ENCODE measurements at places on chromosomes 1 and 21.

DNA sequence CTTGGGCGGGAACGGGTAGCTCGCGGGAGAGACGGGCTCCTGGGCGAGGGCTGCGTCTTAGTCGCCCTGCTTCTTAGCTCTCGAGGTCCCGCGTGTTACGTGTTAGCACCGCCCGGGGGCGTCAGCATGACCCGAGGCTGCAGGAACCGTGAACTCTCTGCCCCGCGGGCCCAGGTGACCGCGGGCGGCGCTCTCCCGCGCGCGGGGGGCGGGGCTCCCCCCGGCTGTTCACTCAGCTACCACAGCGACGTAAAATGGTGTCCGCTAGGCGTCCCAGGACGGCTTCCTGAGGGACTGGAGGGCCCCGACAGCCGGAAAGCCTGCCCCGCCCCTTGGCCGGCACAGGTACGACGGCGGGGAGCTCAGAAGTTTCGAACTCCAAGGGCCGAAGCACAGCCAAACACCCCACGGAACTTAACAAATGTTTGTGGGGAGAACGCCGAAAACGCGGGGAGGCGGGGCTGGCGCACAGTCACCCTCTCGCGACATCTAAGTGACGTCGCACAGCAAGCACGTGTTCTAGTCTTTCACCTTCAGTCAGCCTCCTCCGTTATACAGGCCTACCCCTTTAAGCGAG lies 780 bp upstream of the RBM15 start:
- DNase-seq = peak; percentile 96

- no peak for DNase-seq
These were observed 579.2 kb upstream of the ADGRL2 start for GRCh38 chr1:81221564-81221963.

GRCh38 chr1:233627376-233627775 lies 13.5 kb downstream of the KCNK1 start:
- DNase-seq = no peak

- DNase-seq = no peak
These were observed 11.8 kb downstream of the C1orf116 start for GRCh38 chr1:207020709-207021107.

GRCh38 chr1:35085421-35085820 lies 6.2 kb downstream of the ZMYM1 start:
- DNase-seq = peak; percentile 14

GRCh38 chr21:17813353-17813752 lies 5.8 kb downstream of the C21orf91 start:
- no peak for DNase-seq

DNA sequence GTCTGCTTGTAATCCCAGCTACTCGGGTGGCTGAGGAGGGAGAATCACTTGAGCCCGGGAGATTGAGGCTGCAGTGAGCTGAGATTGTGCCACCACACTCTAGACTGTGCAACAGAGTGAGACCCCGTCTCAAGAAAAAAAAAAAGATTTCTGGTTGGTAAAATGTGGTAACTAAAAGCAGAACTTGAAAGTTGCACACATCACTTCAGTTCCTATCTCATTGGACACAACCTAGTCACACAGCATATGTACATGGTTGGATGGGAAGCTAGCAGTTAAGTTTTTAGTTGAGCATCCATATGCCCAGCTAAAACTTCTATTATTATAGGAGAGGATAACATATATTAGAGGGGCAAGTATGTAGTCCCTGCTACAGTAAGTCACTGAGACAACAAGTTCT lies 22.1 kb downstream of the BCAS2 start:
- no peak for DNase-seq

DNA sequence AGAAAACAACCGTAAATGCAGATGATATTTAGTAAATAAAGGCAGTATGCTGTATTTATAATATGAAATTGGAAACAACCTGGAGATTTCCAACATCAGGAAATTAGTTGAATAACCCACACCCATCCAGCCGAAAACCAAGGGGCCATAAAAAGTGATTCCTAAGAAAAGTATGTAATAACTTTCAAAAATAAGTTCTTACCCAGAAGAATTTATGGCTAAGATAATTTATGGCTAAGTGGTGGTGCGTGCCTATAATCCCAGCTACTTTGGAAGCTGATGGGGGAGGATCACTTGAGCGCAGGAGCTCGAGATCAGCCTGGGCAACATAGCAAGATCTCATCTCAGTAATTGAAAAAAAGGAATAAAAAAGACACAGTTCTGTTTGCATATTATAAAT lies 43.2 kb downstream of the TMCO4 start:
- no peak for DNase-seq

- DNase-seq = peak; percentile 46
These were observed 37.2 kb downstream of the EVI5 start for GRCh38 chr1:92747735-92748134.

GRCh38 chr1:106960412-106960811 lies 96.1 kb upstream of the PRMT6 start:
- no peak for DNase-seq

- DNase-seq = no peak
These were observed 106.7 kb upstream of the CDC42BPA start for GRCh38 chr1:227424953-227425352.

DNA sequence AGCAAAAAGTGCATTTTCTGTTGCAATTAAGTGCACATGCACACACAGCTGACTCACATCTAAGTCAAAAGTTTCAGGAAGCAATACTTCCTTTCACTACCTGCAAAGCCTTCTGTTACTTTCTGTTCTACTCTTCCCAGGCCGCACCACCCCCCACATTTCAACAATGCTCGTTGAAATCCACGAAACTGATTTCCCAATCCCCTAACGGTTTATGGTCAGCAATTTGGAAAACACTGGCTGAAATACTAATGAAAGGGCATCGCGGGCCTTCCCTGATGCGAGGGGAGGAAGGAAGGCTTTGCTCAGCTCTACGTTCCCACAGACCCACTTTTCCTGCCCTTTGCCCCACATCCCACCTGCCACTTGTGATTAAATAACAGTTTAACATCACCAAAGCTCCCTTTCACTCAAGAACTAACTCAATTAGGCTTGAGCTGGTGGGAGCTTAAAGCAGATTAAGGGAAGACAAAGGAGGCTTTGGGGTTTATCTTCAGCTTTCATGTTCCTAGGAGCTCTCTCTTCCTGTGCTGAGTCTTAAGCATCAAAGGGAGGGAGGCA lies 243.2 kb upstream of the RAB4A start:
- no peak for DNase-seq
